Lower leg skin (tissue), 4 donors: ENCODE measurements at places on chromosomes 5 and 9.

DNA sequence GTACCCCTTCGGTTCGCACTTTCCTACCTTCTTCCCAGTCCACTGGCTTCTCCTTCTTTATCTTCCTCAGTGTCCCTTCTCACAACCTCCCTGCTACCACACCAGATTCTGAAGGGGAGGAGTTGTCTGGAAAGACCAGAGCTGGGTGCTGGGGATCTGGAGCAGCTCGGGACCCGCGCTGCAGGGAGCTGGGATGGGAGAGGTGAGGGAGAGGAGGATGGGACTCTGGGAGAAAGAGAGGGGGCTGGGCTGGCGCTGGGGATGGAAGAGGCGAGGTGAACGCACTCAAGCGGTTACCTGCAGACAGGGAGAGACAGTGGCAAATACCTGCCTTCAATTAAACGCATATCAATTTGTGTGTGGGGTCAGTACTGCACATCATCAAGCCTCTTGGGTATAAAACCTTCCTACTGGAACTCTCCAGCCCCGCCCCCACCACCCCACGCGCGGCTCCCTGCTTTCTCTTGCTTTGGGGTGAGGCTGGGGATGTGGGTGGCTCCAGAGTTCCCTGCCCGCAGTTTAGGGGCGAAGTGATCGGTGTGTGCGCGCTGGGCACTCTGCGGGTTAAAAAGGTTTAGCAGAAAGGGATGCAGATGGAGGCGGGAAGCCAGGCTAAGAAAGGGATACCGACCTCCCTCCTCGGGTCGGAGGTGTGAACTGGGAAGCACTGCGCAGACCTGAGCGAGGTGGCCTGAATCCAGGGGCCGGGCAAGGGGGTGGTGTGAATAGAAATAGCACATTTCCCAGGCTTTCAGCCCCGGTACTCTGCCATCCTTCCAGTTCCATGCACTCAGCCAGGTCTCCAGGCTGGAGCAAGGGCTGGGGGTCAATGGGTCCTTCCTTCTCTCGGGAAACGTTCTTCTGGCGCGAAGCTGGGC lies 977 bp upstream of the PAM start:
- DNase-seq = no peak

- no peak for DNase-seq
These were observed 185.8 kb downstream of the DEPDC1B start for GRCh38 chr5:60514152-60514551.

DNA sequence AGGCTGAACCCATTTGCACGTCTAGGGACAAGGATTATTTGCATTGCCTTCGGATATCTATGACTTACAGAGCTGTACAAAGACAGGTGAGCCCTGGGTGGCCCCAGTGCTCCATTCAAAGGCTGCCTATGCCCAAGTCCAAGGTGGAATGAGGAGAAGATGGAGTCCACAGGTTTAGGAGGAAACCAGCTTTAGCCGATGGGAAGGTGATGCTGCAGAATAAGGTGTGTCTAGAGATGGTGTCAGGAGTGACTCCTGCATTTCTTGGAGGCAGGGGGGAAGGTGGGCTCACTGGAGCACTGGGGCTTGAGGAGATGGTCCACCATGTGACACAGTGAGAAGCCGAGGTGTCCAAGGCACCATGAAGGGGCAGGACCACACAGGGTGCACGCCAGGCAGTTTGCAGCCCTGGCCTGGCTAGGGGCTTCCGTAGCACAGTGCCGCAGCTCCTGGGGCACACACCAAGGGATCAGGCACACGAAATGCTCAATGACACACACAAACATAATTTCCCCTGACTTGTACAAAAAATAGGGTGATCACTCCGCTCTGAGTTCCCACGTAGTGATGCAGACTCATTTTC lies 32.1 kb downstream of the SEMA4D start:
- DNase-seq = peak; percentile 49

DNA sequence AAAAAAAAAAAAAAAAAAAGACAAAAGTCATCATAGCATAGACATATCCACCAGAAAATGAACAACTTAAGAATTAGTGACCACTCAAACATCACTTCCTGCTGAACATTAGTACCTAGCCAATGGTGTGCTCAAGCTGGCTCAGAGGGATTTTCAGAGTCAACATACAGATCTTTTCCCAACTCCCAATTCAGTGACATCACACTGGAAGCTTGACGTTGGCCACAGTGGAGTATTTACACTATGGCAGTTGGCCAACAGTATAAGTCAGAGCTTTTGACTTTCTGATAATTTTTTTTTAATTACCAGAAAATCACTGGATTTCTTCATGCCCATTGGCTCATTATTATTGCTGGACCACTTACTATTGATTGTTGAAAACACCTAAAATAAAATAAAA lies 383.5 kb downstream of the ARHGEF28 start:
- DNase-seq = no peak

DNA sequence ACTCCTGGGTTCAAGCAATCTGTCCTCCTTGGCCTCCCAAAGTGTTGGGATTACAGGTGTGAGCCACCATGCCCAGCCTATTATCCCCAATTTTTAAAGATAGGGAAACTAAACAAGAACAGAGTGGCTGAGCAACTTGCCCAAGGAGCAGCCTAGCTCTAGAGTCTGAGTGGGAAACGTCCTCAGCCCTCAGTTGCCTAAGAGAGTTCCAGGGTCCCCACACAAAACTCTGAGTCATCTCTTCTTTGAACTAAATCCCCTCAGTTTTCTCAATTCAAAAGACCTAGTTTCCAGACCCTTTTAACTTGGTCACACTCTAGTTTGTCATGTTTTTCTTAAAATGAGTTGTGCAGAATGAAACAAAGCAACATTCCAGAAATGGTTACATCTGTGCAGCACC lies 33.5 kb downstream of the GGTA1 start:
- DNase-seq = no peak

DNA sequence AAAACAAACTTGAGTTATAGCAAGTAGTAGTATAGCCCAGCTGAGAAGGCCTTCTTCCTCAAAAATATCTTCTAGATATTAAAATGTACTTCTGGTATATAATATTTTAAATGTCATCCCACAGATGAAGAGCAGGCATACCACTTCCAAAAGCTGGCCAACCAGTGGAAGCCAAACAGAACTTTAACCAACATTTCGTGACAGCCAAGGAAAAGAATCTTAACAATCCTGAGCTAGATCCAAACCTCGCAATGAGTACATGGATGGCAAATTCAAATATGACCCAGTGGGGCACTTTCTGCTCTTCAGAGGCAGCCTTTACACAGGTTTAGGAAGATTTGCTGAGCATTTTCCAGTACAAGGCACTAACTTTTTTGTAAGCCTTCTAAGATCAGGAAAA lies 91.8 kb upstream of the ACO1 start:
- no peak for DNase-seq

GRCh38 chr5:171954721-171955120 lies 51.7 kb downstream of the FBXW11 start:
- no peak for DNase-seq

DNA sequence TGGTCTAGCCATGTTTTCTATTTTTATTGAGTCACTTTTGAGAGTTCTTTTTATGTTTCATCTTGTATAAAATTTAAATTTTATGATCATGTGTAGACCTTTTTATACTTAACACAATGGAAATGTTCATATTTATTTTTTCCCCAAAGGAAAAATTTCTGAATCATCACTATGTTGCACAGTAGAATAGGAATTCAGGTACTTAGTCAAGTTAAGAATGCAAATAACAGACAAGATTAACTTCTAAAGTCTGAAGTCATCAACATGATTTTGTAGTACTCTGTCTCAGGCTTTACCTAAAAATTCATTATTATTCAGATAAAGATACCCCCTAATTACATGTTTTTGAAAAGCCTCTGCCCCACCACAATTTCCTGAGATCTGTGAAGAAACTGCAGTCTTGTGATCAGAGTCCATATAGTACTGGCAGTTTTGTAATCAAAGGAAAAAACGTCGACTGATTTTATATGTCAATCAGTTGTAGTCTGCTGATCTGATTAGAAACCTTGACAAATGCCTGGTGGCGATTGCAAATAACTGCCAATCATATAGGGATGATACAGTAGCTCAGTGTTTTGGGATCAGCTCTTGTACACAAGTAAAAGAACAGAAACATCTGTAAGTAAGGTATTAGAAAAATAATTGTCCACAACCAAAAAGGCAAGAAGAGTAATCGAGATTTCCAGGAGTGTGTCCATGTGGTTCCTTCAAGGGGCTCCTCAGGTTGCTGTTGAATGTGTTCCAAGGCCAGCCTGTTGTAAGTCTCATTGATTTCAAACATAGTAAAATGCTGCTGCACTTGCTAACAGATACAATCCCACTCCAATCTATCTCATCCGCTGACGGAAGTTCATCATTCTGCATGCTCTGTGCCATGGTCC lies 352.4 kb downstream of the ARRDC3 start:
- no peak for DNase-seq

- no peak for DNase-seq
These were observed 105.4 kb downstream of the ZNF354C start for GRCh38 chr5:179165421-179166170.

DNA sequence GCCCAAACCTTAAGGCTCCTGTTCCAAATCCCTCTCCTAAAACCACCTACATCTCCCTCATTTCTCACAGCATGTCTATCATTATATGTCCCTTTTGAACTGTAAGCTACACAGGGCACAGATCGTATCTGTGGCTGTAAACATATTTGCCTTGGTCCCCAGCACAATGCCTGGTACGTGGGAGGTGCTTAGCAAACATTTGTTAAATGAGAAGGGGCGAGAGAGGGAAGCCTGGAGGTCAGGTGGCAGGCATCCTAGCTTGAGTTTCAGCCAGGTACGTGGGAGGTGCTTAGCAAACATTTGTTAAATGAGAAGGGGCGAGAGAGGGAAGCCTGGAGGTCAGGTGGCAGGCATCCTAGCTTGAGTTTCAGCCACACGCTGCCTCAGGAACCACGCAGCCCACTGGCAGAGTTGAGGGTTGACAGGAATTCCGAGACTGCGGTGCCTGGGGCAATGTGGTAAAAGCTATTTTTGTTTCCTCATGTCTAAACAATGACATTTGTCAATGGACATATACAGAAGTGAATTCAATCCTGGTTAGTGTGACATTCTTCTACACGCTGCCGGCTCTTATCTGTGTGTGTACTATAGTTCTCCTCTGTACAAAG lies 113.6 kb downstream of the EFNA5 start:
- no peak for DNase-seq

DNA sequence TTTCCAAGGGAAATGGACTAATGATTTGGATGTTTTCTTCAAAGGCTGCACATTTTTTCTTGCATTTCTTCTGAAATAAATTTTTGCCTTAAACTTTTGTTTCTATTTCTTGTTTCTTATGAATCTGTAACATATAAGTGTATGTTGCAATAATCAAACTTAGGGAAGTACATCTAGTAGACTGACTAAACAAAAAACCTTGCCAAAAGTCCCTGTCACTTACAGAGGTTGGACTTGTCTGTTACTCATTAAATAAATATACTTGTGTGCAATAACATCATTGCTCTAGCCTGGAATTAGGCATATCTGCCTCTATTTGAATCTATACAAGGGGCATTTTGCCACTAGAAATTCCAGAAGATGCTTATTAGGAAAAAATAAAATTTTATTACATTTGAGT lies 56.6 kb downstream of the C6 start:
- DNase-seq = no peak

GRCh38 chr9:112554516-112554915 lies 67.9 kb downstream of the KIAA1958 start:
- no peak for DNase-seq

DNA sequence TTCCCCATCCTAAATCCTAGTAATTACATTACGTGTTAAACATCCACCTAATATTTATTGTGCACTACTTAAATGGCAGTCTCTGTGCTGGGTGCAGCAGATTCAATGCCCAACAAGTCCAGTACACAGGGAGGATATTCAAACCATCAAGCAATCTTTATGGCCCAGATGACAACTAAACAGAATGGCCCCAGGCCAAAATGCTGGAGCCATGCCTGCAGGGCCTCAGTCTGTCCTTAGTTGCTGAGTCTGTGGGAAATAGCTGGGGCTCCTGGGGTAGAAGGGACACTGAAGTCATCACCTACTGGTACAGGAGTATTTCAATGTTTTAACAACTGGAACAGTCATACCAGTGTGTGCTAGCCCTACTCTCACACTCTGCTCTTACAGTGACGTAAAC lies 153.5 kb downstream of the ZNF608 start:
- DNase-seq = no peak

DNA sequence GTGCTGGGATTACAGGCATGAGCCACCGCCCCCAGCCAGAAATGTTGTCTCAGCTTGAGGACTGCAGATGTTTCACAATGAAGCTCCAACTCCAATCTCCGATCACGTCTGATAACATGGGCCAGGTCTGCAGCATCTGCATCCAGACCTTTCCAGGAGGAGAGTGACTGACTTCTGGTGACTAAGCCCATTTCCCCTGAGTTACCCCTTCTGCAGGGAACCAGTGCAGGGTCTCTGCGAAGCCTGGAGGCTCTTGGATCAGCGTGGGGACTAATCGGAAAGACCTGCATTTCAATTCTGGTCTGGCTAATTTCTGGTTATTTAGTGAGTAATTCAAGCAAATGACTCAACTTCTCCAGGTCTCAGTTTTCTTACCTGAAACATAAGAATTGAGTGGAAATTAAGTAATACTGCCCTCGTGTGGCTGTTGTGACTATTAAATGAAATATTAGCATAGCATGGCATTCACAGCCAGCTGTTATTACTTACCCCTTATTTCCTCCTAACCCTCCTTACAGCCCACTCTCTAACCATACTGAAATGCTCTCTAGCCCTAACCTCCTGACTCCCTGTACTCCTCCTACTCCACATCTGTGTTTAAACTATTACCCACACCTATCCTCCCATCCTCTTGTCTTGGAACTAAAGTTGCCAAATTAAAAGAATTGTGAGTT lies 2.2 kb upstream of the GNPDA1 start:
- no peak for DNase-seq

DNA sequence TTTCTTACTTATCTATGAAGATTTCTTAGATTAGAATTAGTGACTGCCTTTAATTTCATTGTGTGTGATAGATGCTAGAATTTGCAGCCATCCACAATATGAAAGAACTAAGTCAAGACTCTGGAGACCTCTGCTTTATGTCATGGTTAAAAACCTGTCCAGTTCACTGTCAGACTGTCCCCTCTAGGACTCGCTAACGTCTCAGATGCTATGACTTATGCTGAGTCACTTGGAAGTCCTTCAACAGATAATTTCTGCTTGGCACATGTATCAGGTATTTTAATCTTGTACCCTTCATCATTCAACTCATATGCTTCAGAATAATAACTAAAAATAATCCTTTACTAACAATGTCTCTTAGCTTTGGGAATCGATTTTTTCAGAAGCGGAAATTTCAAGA lies 230.5 kb upstream of the DMAC1 start:
- DNase-seq = no peak

GRCh38 chr5:33011801-33012200 lies 300.7 kb downstream of the NPR3 start:
- no peak for DNase-seq

DNA sequence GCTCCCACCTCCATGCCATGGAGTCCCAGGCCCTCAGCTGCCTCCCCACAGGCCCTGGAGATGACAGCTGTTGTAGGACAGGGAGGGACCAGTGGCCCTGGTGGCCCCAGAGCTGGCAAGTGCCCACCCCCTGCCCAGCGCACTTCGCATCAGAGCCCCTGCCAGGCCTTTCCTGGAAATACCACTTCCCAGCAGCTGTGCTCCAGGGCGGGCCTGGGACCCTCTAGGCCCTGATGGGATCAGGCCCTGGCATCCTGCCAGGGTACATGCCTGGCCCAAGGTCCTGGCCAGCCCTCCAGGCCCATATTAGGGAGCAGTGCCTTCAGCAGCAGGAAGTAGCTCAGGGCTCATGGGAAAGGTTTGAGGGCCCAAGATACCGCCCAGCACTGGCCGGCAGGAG lies 2.5 kb downstream of the KCNT1 start:
- no peak for DNase-seq
